ENCODE measurements at places on chromosomes 5 and 9. TPM values are rescaled to one million over a fixed set of nuclear protein-coding genes. Genes with fewer than 3 reads are reported as not detected.

DNA sequence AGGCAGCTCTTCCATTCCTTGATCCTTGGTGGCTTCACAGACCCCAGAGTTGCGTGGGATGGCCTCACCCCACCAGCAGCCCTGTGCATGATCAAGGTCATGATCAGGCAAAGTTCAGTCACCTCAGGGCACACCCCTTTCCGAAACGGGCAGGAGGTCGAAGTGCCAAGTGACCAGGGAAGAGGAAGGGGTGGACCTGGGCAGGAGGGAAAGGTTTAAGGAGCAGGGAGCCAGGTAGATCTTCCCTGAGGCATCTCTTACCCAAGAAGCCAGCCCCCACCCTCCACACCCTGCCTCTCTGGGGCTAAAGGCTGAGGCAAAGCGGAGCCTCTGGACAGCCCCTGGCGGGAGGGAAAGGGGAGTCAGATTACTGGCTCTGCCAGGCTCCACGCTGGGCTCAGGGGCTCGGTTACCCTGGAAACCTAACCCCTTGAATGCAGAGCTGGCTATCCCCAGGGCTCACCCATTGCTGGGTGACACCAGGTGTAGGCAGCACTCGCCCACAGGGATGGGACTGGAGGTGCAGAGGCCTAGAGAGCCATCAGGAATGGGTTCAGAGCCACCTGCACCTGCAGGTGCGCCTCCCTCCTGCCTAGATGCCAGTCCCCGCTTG lies 3.6 kb downstream of the MGAT4B start:
- H3K27ac ChIP-seq: no peak overlapping the region
- H3K4me1 ChIP-seq: peaks cover 58% of the 10 kb centered on the region
- no peaks in the 10 kb centered on the region for H3K27me3 ChIP-seq
- no peak overlapping the region for H3K4me3 ChIP-seq
- DNase-seq: no peak

Gene ZNF618
- 1.2 TPM for total RNA-seq

Gene SPATA31E1
- not detected for total RNA-seq

DNA sequence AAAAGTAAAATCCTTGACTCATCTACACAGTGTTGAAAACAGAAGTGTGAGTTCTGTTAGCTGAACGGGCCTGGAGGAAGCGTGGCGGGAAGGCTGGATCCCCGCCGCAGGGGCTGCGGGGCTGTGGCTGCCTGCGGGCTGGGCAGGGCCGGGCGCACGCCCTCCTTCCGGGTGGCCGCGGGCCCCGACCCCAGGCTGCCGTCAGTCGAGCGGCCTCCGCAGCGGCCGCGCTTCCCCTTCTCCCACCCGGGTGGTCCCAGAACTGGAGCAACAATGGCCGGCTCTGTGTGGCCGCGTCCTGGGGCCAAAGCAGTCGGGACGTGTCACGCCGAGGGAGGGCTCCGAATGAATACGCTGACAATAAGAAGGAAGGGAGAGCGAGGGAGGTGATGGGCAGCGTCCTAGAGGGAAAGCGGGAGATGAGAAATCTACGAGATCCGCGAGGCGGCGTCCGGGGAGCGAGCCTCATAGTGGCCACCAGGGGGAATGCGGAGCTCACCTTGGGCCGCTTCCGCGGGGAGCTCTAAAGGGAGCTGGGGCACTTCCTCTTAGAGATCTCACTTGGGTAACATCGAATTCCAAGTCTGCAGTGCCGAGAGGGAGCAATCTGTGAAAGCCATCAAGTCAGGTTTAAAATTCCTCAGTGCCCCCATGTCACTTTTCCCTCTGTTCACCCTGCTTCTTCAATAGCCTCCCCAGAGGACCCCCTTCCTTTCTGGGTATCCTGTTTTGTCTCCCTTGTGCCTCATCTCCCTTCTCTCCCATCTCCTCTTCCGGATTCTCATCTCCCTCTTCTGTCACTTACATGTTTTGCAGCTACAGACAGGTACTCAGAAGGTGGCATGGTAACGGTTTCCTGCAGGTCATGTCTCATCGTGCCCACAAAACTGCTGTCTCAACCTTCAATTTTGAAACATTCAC lies 83.9 kb downstream of the SLC1A3 start:
- peaks cover 38% of the 10 kb centered on the region for H3K4me1 ChIP-seq
- H3K27ac ChIP-seq: peak overlapping the region; percentile 81
- peak overlapping the region; percentile 64 for H3K4me3 ChIP-seq
- no peaks in the 10 kb centered on the region for H3K36me3 ChIP-seq
- DNase-seq: peak; percentile 95

DNA sequence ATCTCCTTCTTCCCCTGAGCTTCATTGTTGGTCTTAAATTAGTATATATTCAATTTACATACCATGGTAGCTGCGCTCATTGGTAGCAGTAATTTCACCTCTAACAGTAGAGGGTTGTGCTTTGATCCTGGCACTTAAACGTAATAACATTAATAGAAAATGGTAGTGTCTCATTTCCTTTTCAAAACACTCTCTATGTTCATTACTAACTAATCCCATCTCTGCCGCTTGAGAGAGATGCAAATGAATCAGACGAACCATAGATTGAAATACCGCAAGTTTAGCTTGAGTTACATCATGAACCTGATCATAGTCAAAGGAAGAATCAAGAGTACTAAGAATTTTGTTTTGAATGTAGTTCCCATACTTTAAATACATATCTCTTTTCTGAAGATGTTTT lies 2.2 kb downstream of the THBS4 start:
- H3K4me3 ChIP-seq: no peak overlapping the region
- no peak overlapping the region for H3K27ac ChIP-seq
- H3K27me3 ChIP-seq: peaks cover 20% of the 10 kb centered on the region
- H3K36me3 ChIP-seq: no peaks in the 10 kb centered on the region
- peaks cover 5% of the 10 kb centered on the region for H3K4me1 ChIP-seq

- DNase-seq: no peak
- H3K27me3 ChIP-seq: peaks cover 7% of the 10 kb centered on the region
- H3K27ac ChIP-seq: no peak overlapping the region
- H3K4me3 ChIP-seq: no peak overlapping the region
Observed at GRCh38 chr5:181170237-181170825, 22.9 kb downstream of the OR2V2 start.

DNA sequence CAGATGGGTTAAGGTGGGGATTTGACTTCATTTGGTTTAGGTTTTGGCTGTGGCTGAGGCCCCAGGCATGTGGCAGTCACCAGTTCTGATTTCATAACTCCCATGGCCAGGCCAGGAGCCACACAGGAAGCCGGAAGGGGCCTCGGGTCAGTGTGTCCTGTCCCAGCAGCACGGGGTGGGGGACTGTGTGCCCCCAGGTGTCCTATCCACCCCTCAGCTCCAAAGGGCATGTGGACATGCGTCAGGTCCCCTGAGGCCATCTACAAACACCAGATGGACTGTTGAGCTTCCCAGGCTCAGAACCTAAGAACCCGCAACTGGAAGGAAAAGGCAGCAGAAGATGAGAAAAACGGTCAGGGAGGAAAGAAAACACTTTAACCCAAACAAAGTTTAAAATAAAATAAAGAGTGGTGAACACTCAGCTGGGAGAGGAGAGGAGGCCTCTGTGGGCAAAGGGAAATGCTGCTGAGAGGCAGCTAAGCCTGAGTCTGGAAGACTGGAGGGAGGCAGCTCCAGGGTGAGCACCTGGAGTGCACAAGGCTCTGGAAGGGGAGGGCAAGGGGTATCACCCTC lies 260.8 kb downstream of the AUH start:
- no peaks in the 10 kb centered on the region for H3K36me3 ChIP-seq
- H3K4me3 ChIP-seq: no peak overlapping the region
- no peaks in the 10 kb centered on the region for H3K27me3 ChIP-seq
- peak overlapping the region; percentile 56 for H3K27ac ChIP-seq
- DNase-seq: no peak

- peaks cover 62% of the 10 kb centered on the region for H3K4me1 ChIP-seq
- H3K4me3 ChIP-seq: peak within 1 kb of the TSS; percentile 83
Observed at GRCh38 chr9:69173891-69174615, at the start of gene TJP2. TJP2 (plus strand) TSS chr9:69174277; CDS start chr9:69174373, 96 bp downstream.

Gene ARL14EPL
- not detected for total RNA-seq

Gene FOXD4L4
- total RNA-seq: not detected

DNA sequence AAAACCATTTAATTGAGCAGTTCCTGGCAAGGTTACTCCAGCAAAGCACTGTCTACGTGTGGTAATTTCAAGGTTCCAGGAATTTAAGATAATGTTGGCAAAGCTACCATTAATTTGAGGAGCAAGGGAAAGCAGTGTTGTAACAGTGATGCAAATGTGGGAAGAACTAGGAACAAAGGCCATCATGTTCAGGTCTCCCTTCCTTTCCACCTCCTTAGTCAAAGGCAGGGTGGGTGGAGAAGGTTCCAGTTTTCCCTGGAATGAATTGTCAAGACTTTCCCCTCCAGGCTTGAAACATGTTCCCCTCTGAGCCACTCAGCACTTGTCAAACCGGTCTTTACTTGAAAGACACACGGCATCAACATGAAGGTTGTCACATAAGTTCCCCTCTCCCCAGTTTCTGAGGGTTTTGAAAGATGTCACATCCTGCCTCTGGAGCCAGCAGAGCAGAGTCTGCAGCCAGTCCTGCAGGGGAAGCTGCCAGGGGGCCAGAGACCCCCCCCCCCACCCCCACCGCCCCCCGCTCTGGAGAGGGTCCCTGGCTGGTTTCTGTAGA lies 226.0 kb downstream of the GAS1 start:
- peak overlapping the region; percentile 64 for H3K27ac ChIP-seq
- no peaks in the 10 kb centered on the region for H3K36me3 ChIP-seq
- H3K4me1 ChIP-seq: peaks cover 21% of the 10 kb centered on the region
- no peak overlapping the region for H3K4me3 ChIP-seq

Gene IFNK
- not detected for total RNA-seq

DNA sequence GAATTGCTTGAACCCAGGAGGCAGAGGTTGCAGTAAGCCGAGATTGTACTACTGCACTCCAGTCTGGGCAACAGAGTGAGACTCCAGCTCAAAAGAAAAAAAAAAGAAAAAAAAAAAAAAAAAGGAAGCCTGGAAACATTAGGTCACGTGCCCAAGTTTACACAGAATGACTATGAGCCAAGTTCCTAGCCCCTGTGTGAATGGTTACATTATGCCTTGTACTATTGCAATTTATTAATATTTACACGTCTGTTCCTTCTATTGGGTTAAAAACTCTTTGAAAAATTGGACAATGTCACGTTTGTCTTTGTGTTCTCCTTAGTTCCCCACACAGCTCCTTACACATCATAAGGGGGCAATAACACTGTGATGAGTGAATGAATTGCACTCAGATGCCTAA lies 33.5 kb upstream of the SLC28A3 start:
- peaks cover 4% of the 10 kb centered on the region for H3K4me1 ChIP-seq
- H3K36me3 ChIP-seq: no peaks in the 10 kb centered on the region
- no peak for DNase-seq
- H3K4me3 ChIP-seq: no peak overlapping the region
- H3K27ac ChIP-seq: no peak overlapping the region

DNA sequence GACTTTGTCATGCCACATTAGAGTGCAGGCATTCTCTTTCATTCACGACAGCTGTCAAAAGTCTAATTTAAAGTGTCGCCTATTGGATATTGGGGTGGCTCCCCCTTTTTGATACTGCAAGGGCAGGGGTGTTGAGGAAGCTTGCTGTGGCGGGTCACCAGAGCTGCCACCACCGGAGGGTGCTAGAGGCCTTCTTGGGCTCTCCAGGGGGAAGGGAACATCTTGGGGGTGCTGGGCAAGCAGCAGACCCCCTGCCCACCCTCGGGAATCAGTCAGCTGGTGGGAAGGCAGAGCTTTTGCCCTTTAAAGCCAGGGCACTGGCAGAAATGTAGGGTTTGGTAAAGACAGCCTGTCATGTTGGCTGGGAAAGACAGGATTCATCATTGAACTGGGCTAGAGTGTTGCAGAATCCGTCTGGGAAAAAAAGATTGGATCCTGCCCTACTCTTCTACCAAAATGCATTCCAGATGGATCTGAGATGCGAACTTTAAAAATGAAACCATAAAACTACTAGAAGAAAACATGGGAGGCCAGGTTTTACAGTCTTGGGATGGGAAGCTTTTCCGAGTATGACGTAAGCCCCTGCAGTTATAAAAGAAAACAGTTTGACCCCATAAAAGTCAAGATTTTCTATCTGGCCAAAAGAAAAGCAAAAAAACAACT lies 22.3 kb downstream of the COL5A1 start:
- H3K27me3 ChIP-seq: no peaks in the 10 kb centered on the region
- no peak for DNase-seq
- no peaks in the 10 kb centered on the region for H3K36me3 ChIP-seq

- H3K4me3 ChIP-seq: peak overlapping the region; percentile 5
- H3K4me1 ChIP-seq: no peaks in the 10 kb centered on the region
- peak overlapping the region; percentile 51 for H3K27ac ChIP-seq
- no peaks in the 10 kb centered on the region for H3K36me3 ChIP-seq
- no peak for DNase-seq
- H3K27me3 ChIP-seq: no peaks in the 10 kb centered on the region
Observed at GRCh38 chr5:159010661-159011442, 88.9 kb downstream of the EBF1 start.

GRCh38 chr5:158023266-158023665 lies 164.3 kb upstream of the CLINT1 start:
- H3K4me3 ChIP-seq: no peak overlapping the region
- no peaks in the 10 kb centered on the region for H3K36me3 ChIP-seq
- DNase-seq: peak; percentile 60
- H3K27me3 ChIP-seq: no peaks in the 10 kb centered on the region

Gene SPINK6
- not detected for total RNA-seq

Gene CNTNAP3B
- 60.9 TPM for total RNA-seq

Gene ZDHHC21
- total RNA-seq: 9.3 TPM

Gene PROB1
- 11.0 TPM for total RNA-seq

- DNase-seq: no peak
- no peaks in the 10 kb centered on the region for H3K36me3 ChIP-seq
- H3K4me3 ChIP-seq: peak overlapping the region; percentile 58
- H3K4me1 ChIP-seq: no peaks in the 10 kb centered on the region
- peaks cover 7% of the 10 kb centered on the region for H3K27me3 ChIP-seq
Observed at GRCh38 chr9:94639999-94640376, 670 bp upstream of the FBP1 start.

DNA sequence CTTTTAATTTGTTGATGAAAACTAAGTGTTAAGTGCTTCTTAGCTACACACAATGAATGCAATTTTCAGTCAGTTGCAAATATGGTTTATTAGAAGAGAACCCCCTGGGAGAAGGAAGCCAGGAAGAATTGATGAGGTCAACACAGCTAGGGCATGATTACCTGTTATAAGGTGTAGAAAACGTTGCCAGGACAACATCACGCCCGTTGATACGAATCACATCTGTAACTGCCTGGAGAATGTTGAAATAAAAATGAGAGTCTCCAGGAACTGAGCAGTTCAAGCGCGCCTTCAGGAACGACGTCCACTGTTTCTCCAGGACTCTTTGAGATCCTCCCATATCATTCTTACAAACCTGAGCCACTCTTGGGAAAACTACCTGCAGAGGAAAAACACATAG lies 88.0 kb downstream of the SEMA6A start:
- no peak overlapping the region for H3K4me3 ChIP-seq
- no peak overlapping the region for H3K27ac ChIP-seq
- no peaks in the 10 kb centered on the region for H3K27me3 ChIP-seq
- no peaks in the 10 kb centered on the region for H3K4me1 ChIP-seq
- H3K36me3 ChIP-seq: no peaks in the 10 kb centered on the region

DNA sequence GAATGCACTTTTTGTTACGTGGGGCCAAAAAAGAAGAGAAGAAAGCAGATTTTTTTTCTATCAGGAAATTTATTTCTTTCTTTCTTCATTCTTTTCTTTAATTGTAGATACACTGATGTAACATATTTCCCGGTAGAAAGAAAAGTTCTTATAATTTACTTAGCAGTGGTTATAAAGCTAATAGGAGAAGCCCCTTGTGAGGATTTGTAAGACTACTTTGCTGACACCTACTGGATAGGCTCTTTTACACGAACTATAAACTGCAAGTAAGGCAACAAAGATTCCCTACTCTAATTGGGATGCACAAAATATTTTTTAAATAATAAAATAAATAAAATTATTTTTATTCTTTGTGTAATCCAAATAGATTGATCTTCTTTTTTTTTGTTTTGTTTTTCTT lies 284.4 kb downstream of the DNAH5 start:
- H3K4me1 ChIP-seq: no peaks in the 10 kb centered on the region
- no peak overlapping the region for H3K27ac ChIP-seq
- H3K36me3 ChIP-seq: no peaks in the 10 kb centered on the region
- DNase-seq: no peak
- H3K27me3 ChIP-seq: no peaks in the 10 kb centered on the region

Gene BAAT
- not detected for total RNA-seq

Gene CENPK
- 0.57 TPM for total RNA-seq
